Stimulated activated CD4-positive, alpha-beta T cell treated with anti-CD3 and anti-CD28 coated beads, Interleukin-1b, Interleukin-23, amount 100 ng/mL, for 4 hours (primary cell): ENCODE measurements at places on chromosomes 11 and 22.
A peak's percentile ranks its signal among the peaks of the same experiment; 100 is the strongest.

DNA sequence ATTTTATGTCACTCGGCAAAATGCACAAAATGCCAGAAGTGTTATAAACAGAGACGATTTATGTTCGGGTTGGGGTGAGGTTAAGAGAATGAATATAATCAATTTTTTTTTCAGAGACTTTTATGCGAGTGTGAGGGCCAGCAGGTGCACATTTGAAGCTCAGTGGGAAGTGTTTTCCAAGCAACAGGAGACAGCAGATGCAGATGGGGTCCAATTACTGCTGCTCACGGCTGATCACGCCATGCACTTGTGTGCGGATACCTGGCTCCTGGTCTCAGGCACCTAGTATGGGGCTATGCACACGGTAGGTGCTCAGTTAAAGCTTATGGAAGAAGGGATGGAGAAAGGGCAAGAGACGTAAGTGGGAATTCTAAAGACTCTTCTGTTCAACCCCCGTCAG lies 249.1 kb downstream of the MIAT start:
- DNase-seq: no peak

DNA sequence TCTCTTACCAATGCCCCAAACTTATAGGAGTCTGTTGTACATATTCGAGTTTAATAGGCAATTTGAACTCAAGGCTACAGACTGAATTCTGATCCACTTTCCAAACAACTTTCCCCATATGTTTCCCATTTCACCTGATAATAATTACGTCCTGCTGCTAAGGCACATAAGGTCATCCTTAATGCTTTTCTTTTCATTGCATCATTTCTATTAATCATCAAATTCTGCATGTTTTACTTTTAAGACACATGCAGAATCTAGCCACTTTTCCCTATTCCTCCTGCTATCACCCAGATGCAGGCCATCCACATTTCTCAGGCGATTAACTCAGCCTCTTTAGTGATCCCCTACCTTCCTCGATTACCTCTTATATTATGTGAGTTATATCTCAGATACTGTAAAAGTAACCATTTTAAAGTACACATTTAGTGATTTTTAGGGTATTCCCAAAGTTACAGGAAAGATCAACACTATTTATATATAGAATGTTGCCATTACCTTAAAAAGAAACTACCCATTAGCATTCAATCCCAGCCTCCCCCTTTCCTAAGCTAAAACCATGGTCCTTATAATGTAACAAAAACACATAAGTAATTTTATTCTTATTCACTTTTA lies 14.9 kb downstream of the XKR3 start:
- DNase-seq: no peak

GRCh38 chr22:35850831-35851230 lies 133.2 kb downstream of the APOL5 start:
- DNase-seq: no peak

DNA sequence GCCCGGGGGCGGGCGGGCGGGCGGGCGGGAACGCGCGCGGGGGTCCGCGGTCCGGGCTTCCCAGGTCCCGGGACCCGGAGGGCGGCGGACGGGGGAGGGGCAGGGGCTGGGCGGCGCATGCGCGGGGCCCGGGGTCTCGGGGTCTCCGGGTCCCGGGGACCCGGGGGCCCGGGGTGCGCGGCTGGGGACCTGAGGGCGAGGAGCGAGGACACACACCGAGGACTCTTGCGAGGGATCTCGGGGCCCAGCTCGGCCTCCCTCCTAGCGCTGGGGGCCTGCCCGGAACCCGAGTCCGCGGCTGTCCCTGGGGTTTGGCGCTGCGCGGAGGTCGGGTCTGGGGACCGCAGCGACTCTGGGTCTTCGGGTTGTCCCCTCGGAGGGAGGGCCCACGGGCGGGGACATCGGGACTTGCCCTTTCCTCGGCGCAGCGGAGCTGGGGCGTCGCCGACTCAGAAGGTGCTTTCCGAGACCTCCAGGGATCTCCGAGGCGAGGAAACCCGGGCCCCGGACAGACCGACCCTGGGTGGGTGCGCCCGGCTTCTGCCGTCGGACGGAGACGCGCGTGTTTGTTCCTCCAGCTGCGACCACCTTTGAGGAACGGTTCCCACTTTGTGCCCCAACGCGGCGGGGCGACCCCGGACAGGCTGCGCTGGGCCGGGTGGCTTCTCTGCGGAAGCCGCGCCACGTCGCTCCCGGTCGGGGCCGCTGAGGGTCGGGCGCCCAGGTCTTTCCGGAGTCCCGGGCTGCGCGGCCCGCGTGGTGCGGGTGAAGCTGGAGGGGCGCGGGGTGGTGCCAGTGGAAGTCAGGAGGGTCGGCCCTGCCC lies 540 bp downstream of the PPARA start:
- peak; percentile 46 for DNase-seq

DNA sequence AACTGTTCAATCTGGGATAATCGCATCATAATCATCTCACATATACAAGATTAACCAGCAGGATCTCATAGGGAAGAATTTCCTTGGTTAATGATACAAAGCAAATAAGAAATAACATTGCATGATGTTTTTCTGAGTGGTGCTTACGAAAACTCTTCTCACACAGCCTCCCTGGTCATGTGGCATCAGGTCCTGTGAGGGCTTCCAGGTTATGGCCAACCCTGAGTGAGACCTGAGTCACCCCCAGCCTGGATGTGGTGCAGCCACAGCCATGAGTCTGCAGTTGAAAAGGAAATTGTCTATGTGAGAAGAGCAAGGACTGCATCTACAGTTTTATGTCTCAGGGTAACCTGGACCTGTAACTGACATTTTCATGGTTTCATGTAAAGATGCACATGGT lies 90.5 kb upstream of the XKR3 start:
- DNase-seq: no peak

DNA sequence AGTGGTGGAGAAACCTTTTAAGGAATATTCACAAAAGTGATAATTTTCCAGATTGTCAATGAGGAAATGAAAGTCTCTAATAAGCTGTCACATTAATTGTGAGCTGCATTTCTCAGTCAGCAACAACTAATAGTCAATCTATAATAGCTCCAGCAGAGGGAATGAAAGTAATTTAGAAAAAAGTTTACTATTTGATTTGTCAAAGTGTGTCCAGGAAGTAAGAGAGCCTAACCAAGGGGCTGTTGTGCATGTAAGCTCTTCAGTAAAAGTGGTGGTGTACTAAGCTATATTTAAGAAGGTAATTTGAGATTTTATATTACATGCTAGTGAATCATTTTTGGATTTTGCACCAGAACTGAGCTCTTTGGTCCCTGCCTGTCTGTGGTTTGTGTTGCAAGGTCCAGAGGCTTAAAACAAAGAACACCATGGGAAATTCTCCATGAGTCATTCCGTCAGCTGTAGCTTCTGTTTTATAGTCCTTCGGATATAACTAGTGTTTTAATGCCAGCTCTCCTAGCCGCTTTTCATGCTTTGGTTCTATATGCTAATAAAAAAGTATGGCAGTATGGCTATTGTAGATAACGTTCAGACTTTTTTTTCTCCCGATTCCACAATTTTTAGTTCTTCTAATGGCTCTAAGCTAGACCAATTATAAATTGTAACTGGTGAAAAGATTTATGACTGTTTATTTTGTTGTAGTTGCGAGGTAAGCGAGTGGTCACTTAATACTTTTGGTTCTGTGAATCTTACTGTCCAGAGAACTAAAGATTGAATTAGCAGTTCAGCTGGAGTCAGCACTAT lies 64.6 kb downstream of the ARHGEF12 start:
- DNase-seq: no peak

DNA sequence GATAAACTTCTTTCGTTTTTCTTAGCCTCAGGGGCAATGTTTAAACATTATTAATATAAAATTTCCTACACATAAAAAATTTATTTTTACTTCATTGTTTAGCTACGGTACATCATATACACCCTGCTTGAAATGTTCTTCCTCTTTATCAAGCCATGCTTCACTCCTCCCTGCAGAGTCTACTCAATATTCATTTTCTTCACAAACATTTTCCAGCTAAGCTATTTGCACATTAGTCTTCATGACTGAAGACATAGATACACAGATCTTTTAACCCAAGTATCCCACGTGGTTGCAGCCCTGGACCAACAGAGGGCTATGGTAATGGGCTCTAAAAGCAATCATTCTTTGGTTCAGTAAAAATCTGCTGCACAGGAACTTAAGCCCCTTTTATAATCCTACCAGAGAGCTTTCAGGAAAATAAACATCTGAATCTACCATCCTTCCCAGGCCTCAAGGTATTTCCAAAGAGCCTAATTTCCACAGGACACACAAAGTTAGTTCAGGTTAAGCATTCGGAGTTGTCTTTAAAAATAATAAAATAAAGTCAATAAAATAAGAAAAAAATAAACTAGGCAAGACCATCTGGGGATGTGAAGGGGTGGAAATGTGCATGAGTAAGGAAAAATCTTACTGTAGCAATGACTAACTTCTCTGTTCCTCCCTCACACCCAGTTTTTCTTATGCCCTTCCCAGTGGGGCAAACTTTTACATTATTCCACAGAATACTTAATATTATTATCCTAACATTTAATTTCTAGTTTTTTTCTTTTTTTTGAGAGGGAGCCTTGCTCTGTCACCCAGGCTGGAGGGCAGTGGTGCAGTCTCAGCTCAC lies 21.6 kb upstream of the OR6X1 start:
- DNase-seq: no peak

GRCh38 chr11:20762980-20763379 lies 93.6 kb downstream of the NELL1 start:
- no peak for DNase-seq

DNA sequence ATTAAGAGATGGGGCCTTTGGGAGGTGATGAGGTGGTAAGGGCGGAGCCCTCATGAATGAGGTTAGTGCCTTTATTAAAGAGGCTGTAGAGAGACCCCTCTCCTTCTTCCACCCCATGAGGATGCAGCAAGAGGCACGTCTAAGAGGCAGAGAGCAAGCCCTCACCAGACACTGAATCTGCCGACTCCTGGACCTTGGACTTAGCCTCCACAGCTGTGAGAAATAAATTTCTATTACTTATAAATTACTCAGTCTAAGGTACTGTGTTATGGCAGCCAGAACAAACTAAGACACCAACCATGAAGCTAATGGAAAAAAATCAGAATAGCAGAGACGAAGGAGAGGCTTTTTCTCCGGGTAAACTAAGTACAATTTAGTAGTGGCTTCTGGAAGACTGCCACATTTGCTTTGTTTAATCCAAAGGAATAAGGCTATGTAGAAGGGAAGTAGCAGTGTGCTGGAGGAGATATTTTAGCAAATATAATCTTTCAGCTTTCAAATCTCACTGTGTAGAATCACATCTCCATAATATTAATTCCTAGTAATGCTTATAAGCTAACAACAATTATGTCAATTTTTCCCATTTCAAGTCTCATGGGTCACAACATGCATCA lies 12.3 kb upstream of the SIK2 start:
- no peak for DNase-seq

- DNase-seq: no peak
Observed at GRCh38 chr11:2525166-2525861, 80.5 kb downstream of the KCNQ1 start.

GRCh38 chr11:76610871-76611475 lies 59.6 kb downstream of the LRRC32 start:
- no peak for DNase-seq

GRCh38 chr11:131146827-131147490 lies 223.5 kb upstream of the NTM start:
- DNase-seq: no peak

DNA sequence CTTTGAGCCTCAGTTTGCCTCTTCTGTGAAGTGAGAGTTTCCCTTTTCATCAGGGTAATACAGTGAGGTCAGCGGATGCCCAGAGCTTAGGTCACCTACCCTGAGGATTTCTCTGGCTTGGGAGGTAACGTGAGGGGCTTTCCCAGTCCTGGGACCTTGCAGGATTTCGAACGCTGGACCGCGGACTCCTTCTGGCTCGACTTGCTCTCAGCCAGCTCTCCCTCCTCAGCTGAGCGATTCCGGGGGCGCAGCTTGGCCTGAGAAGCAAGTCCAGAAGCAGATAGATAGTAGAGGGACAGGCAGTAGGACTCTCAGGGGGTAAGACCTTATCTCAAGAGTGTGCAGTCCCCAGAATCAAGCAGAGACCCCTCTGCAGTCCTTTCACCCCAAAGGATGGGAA lies 24.0 kb downstream of the TNKS1BP1 start:
- no peak for DNase-seq

DNA sequence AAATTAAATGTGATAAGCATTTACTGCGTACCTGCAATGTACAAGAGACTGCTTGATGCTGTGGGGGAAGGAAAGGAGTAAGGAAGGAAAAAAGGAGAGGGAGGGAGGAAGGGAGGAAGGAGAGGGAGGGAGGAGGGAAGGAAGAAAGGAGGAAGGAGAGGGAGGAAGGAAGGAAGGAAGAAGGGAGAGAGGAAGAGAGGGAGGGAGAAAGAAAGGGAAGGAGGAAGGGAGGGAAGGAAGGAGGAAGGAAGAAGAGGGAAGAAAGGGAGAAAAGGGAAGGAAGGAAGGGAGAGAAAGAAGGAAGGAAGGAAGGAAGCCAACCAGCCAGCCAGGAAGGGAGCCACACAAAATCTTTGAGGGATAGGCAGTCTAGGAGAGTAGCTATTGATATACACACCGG lies 44.0 kb upstream of the MYO18B start:
- no peak for DNase-seq

DNA sequence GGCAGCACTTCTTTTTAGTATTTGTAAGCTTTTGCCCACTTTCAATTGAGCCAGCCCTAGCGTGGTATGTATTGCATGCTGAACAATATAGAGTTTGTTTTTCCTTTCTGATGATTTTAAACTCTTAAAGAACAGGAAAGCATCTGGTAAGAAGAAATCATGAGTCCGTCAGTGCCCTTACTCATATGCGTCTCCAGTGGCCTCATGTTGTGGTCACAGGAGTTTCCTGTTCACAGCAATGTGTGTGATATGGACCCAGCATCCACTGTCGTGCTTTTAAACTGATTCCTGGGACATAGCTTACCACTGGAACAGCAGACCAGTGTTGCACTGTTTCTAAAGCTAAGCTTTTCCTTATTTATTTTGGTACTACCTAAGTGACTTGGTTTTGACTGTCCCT lies 40.1 kb downstream of the BID start:
- no peak for DNase-seq

DNA sequence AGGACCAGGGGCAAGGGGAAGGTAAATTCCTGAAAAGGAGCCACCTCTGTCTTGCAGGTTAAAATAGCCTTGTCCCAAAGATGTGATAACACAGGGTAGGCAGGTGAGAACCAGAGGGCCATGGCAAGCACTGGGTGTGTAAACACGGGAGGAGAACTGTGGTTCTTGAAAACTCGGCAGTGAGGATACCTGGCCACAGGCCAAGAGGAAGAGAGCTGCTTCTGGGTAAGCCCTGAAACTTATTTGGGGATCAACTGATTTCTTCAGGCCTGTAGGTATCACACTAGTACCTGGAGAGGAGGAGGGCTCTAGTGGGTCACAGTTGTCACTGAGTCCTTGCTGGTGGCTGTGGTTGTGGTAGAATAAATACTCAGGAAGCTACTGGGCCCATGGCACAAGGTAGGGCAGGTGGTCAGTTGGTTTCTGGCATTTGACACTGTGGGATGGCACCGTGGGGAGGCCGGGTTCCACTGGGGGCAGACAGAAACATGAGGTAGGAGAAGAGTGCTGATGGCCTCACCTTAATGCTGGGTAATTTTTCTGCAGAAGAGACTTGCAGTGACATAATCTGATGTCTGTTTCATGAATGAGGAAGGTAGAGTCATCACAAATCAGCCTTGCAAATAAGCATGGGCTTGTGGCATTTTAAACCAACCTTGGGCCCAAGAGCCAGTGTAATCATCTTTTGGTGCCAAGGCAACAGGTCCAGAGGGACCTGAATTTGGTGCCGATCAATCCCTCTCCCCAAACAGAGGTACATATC lies 22.0 kb downstream of the AMPD3 start:
- no peak for DNase-seq
